Cerebellar cortex (tissue), 1 donor: ENCODE measurements at places on chromosomes 7 and 10.
A peak's percentile ranks its signal among the peaks of the same experiment; 100 is the strongest.

DNA sequence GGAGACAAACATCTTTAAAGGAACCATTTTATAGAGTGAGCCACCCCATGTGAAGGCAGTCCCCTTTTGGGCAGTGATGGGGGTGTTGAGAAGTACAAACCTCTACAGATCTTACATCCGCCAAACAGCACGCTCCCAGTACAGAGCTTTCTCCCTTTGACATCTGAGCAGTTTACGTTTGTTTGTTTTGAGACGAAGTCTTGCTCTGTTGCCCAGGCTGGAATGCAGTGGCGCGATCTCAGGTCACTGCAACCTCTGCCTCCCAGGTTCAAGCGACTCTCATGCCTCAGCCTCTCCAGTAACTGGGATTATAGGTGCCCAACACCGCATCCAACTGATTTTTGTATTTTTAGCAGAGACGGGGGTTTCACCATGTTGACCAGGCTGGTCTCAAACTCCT, 128.9 kb downstream of the CCDC3 start:
- DNase-seq = no peak

- no peak for DNase-seq
Observed at GRCh38 chr10:116620423-116621400, at the start of gene PNLIPRP2. TSS of gene PNLIPRP2 (plus strand) at chr10:116620953.

DNA sequence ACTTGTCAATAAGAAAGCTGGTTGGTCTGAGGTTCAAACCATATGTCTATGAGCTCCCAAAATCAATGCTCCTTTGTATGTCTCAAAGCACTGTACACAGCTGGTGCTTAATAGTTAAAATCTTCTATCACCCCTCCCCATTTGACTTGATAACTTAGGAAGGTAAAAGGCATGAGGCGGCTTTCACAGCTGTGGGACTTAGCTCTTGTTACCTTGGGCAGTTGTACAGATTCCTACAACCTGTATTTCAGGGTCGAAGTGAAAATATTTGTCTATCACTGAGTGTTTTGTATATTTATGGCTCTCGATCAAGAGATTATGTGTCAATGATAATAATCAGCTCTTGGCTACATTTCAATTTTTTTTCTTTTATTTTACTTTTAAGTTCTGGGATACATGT, 992 bp upstream of the KIFBP start:
- peak; percentile 11 for DNase-seq

DNA sequence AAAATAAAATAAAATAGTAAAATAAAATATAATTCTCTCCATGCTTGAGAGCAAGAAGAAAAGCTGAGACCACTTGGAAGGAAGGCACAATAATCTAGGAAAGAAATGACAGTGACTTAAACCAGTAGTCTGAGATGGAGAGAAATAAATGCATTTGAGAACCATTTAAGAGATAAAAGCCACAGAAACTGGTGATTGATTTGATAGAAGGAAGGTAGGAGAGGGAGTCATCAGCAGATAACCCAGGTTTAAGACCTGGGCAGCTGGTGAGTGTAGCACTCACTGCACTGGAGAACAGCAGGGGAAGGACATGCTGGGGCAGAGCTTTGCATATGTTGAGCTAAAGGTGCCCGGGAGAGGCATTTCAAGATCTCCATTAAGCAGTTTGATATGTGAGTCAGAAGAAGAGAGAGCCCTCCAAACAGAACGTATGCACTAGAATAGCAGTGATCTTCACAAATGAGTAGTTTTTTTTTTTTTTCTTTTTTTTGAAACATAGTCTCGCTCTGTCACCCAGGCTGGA, 268.0 kb downstream of the DYNC1I1 start:
- DNase-seq = no peak

GRCh38 chr7:35630024-35630972, 64.6 kb downstream of the HERPUD2 start:
- DNase-seq = no peak

DNA sequence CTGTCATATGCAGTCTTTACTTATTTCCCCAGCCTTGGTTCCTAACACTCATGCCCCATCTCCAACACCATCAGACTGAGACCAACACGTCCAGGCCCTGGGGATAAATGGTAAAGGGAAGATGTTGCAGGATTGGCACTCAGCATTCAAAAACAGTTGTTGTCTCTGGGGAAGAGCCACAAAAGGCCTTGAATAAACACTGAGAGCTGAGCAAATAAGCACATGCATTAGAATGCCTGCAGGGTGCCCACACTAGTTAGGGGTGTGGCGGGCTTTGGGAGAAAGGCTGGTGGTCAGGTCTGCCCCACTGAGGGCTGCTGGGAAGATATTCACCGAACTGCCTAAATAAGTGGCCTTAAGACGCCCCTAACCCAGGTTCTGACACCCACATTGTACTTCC, 391.0 kb downstream of the GFRA1 start:
- DNase-seq = no peak

DNA sequence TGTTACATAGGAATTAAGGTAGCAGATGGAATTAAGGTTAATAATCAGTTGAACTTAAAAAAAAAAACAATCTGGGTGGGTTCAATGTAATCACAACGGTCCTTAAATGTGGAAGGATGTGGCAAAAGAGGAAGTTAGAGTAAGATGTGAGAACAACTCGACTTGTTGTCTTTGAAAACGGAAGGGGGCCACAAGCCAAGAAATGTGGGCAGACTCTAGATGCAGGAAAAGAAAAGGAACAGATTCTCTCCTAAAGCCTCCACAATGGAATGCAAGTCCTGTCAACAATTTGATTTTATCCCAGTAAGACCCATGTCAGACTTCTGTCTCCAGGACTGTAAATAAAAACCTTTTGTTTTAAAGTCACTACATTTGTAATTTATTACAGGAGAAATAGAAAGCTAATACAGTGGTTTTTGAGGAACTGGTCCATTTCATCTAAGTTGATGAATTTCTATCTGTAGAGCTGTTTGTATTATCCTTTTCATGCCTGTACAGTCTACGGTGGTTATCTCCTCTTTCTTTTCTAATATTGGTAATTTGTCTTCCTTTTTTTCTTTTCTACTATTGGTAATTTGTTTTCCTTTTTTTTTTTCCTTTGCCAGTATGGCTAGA, 8.6 kb downstream of the MCMBP start:
- DNase-seq = no peak

DNA sequence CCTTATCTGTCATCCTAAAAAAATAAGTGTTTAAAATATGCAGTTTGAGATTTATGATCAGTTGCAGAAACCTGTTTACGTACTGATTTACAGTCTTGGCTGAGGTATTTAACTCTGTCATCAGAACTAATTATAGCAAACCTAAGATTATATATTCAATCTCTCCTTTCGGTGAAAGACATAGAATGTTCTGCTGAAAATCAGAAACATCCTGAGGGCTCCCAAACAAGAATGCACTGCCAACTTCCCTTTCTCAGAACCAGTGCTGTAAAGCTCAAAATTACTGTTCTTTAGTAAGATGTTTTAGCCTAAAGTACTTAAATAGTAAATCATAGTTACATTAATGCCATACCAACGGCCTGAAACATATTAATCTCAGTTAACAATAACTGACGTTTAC, 34.3 kb downstream of the FAM204A start:
- no peak for DNase-seq
